ENCODE measurements at places on chromosomes 2 and 18. TPM values are rescaled to one million over a fixed set of nuclear protein-coding genes. Genes with fewer than 3 reads are reported as not detected.

TCF23 gene
- total RNA-seq, result not detected

APCDD1 gene
- not detected for total RNA-seq

AQP12A gene
- not detected for total RNA-seq

ARHGEF33 gene
- total RNA-seq, result 0.22 TPM

ALPI gene
- not detected for total RNA-seq

GULP1 gene
- not detected for total RNA-seq

RAX gene
- total RNA-seq, result not detected

RPRM gene
- not detected for total RNA-seq

- peaks cover 19% of the 10 kb centered on the region for H3K4me1 ChIP-seq
- H3K4me3 ChIP-seq, result no peak overlapping the region
- no peaks in the 10 kb centered on the region for H3K27me3 ChIP-seq
- no peaks in the 10 kb centered on the region for H3K36me3 ChIP-seq
- DNase-seq, result no peak
Observed at GRCh38 chr2:160647967-160648685, 154.5 kb upstream of the RBMS1 start.

DNA sequence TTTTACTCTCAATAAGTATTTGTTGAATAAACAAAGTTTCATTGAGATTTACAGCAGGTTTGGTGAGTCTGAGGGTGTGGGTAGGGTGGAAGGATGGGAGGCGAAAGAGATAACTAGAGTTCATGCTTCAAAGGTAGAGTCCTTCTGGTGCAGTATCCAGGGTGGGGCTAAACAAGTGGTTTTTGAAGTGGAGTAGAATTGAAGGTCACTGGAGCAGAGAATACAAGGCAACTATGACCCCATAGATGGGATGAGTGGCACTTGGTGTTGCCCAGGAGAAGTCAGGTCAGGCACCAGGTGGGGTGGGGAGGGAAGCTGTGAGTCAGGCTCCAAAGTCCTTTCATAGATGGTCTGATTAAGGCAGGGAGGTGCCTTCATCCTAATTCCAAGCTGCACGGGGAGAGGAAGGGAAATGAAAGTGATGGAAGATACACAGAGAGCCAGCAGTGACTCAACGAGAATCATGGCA, 6.6 kb upstream of the CAB39 start:
- H3K4me1 ChIP-seq, result no peaks in the 10 kb centered on the region
- H3K4me3 ChIP-seq, result no peak overlapping the region
- no peaks in the 10 kb centered on the region for H3K36me3 ChIP-seq
- no peak for DNase-seq
- no peak overlapping the region for H3K27ac ChIP-seq
- no peaks in the 10 kb centered on the region for H3K27me3 ChIP-seq

- no peaks in the 10 kb centered on the region for H3K36me3 ChIP-seq
- H3K27ac ChIP-seq, result no peak overlapping the region
- H3K4me1 ChIP-seq, result no peaks in the 10 kb centered on the region
- no peaks in the 10 kb centered on the region for H3K27me3 ChIP-seq
Observed at GRCh38 chr2:51301381-51301780, 269.4 kb upstream of the NRXN1 start.

DNA sequence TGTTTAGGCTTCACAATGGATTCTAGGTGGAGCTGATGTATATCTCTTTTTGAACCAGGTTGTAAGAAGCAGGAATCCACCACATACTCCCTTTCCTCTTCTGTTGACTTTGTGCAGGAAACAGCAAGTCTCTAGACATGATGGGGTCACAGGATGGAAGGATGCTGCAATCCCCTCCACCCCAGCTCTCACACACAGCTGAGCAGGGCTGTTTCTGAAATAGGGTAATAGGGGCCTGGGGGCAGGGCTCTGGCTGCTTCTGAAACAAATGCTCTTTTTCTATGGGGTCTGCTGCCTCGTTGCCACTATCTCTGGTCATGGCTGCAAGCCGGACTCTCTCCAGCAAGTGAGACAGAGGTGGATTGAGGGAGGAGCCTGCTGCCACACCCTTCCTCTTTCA, 148.9 kb downstream of the SOX11 start:
- H3K27ac ChIP-seq, result no peak overlapping the region
- H3K4me3 ChIP-seq, result no peak overlapping the region
- no peak for DNase-seq
